GM13976 (cell line): ENCODE measurements at places on chromosomes 3 and 15.

- DNase-seq, result peak; percentile 57
Observed at GRCh38 chr3:10417847-10418246, 87.5 kb downstream of the ATP2B2 start.

DNA sequence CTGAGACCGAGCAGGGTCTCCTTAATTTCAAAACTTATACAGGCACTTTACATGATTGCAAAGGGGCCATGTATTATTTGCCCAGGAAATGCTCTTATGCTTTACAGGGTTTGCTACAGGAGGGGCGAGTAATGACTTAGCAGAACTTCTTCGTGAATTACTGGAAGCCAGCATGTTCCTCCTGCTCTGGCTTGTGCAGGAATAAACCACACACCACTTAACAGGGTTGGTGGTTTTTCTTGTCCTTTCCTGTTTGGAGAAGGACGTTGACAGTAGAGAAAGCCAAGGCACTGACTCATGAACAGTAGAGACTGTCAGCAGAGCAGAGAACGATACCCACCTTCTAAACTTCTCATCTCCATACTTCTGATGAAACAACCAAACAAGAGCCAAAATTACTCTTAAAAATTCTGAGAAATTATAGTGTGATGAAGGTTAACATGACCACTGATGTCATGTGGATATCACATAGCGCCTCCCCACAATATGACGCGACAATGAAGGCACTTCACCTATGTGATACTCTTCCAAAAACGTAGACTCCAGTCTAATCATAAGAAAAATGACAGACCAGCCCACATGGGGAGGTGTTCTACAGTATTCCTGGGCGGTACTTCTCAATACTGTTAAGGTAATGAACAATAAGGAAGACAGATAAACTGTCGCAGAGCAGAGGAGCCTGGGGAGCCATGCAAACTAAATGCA lies 24.7 kb upstream of the MCTP2 start:
- DNase-seq, result no peak

- DNase-seq, result no peak
Observed at GRCh38 chr3:94221829-94222228, 159.0 kb downstream of the NSUN3 start.

DNA sequence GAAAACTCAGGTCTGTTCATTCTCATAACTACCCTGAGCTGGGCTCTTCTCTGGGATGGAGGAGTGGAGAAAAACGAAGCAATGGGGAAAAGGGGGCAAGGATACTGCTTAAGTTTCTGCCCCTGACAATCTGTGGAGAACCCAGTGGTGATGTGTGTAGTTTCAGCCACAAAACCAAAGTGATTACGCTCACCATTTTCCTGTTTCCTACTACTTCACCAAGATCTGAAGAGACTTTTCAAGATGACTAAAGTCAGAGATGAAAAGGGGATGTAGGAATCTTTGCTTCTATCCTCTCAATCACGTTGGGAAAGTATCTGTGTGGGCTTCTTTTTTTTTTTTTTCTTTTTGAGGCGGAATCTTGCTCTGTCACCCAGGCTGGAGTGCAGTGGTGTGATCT lies 8.3 kb upstream of the UBE2E1 start:
- peak; percentile 40 for DNase-seq

- peak; percentile 32 for DNase-seq
Observed at GRCh38 chr3:23055733-23056376, 147.3 kb upstream of the UBE2E2 start.

GRCh38 chr15:41544650-41545015 lies 576 bp upstream of the RPAP1 start:
- no peak for DNase-seq

GRCh38 chr3:38828681-38829080 lies 12.7 kb upstream of the SCN10A start:
- DNase-seq, result no peak

DNA sequence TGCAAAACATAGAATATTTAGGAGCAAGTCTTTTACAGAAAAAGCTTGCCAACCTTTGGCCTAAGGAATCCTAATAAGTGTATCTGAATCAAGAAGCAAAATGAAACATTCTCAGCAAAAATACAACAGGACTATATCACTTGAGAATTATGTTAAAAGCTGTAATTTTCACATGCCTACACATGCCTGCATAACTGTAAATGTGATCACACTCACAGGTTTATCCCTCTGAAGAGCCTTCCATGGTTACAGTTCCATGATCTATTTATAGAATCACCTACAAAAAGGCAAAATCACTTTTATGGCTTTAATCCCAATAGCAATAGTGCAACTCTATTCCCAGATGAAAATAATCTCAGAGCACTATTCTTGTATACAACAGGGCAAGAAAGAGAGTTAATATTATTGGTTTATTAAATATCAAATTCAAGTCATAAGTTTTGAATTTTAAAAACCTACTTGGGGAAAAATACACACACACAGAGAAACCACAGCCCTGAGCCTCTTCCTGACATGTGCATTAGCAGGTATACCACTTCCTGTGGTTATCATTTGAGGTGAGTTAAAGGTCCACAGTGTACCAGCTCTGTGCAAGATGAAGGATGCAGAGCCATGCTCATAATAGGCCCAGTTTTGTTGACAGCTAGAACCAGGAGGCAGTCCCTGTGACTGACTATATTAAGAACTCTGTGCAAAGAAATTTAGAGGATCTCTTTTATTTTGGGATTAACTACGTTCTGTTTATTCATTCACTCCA lies 252.5 kb upstream of the TGFBR2 start:
- no peak for DNase-seq

DNA sequence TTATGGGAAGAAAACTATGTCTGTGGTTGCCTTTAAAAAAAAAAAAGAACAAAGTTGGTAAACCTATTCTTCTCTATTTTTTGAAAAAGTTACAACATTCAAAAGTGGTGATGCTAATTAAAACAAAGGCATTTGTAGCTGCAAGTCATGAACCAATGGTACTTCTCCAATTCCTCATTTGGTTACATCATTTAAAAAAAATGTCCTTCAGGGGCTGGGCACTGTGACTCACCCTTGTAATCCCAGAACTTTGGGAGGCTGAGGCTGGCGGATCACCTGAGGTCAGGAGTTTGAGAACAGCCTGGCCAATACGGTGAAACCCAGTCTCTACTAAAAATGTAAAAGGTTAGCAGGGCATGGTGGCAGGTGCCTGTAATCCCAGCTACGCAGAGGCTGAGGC lies 574.6 kb downstream of the VGLL3 start:
- no peak for DNase-seq

- no peak for DNase-seq
Observed at GRCh38 chr15:61820951-61821350, 239.3 kb downstream of the VPS13C start.

DNA sequence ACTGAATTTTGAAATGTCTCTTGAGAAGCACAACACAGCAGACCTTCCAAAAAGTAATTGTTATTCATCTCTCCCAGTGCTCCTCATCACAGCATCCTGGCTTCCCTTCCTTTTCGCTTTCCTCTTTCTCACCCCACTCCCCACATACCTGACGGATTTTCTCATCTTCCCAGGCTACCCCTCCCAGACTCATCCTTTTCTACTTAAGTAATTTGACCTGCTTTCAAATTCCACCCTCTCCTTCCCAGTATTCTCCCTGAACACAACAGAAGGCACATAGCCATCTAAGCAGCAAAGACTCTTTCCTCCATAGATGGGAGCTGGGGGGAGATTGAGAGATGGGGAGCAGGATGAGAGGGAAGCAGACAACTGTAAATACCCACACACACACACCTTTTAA lies 187.1 kb upstream of the STT3B start:
- DNase-seq, result no peak

DNA sequence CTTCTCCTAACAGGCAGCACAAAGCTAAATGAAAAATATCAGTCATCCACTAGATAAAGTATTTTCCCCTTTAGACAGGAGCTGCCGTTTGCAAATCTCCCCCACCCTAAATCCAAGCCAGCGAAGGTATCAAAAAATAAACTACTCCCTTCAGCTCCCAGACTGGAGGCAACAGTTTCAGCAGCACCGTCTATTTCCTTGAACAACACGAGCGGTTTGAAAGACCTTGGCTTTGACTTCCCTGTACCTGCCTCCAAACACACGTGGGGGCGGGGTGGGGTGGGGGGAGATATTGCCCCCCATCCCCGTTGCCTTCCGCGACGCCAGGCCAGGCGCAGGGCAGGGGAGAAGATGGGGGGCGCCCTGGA lies 832 bp upstream of the CACNA1D start:
- no peak for DNase-seq

GRCh38 chr15:78359041-78359808 lies 19.1 kb downstream of the CRABP1 start:
- DNase-seq, result no peak

GRCh38 chr3:93989241-93989640 lies 9.3 kb downstream of the ARL13B start:
- DNase-seq, result no peak

DNA sequence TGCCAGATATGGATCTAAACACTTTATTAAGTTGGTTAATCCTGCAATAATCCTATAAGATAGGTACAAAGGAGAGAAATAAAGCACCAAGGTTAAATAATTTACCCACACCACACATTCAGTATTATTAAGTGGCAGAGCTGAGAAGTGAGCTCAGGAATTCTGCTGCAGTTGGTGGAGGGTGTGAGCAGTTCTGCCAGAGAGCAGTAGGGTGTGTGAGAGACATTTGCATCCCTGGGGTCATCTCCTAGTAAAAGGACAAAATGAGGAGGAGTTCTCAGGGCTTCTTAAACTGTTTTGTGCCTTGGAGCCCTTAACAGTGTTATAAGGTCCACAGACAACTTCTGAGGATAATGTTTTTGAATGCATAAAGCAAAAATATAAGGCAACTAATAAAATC lies 484.5 kb downstream of the TAFA4 start:
- no peak for DNase-seq

- no peak for DNase-seq
Observed at GRCh38 chr3:4528819-4529600, 35.9 kb downstream of the ITPR1 start.

DNA sequence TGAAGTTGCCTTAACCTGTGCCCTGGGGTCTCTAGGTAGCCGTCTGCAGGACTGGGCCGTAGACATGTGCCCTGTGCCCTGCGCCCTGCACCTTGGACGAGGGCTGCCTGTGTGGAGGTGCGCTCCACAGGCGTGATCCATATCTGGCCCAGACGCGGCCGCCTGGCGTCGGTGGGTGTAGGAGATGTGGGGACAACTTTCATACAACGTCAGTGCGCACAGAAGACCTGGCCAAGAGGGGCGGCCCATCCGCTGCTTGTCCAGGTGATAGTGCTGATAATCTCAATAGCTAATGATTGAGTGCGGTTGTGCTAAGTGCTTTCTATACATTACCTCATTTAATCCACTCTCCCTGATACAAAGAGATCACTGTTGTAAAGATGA lies 665 bp upstream of the RASGRP1 start:
- peak; percentile 24 for DNase-seq

- no peak for DNase-seq
Observed at GRCh38 chr3:73926360-73927202, 301.8 kb upstream of the PDZRN3 start.

GRCh38 chr3:64956711-64957325 lies 269.0 kb upstream of the ADAMTS9 start:
- no peak for DNase-seq

- no peak for DNase-seq
Observed at GRCh38 chr3:182755712-182756111, 37.6 kb upstream of the ATP11B start.

DNA sequence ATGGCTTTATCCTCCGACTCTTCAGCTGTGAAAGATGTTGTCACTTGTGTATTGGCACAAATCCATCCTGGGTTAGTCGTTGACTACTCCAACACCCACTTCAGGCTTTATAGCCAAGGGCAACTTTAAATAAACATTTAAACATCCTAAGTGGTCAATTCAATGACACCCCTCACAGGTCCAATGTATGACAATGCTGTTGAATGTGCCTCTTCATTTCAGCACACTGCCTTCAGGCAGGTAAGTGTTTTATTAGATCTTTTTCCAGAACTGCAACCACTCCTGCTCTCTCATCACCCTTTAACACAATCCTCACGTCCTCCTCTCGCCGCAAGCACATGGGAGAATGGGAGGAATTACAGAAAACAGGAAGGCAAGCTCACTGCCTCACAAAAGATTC lies 30.3 kb downstream of the IL12A start:
- DNase-seq, result no peak

GRCh38 chr15:100429116-100429728 lies 87.4 kb upstream of the ADAMTS17 start:
- no peak for DNase-seq

GRCh38 chr3:76438971-76439370 lies 600.9 kb upstream of the ROBO2 start:
- no peak for DNase-seq

DNA sequence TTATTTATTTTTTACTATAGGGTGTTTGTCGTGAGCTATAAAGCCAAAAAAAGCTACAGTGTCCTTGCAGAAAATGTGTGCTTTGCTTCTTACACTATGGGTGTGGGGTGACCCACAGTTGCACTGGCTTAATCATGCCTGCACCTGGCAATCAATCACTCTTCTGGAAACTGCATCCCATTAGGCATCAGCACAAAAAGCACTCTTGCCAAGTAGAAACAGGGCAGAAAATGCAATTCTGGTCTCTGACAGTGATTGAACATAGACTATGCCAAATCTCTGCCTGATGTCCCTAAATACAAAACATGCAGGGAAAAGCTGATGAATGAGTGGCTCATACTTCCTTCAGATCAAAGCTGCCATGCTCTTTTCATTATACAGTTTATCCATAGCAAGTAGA lies 30.4 kb upstream of the PLAAT1 start:
- no peak for DNase-seq

- no peak for DNase-seq
Observed at GRCh38 chr15:78415284-78415683, 22.7 kb upstream of the IREB2 start.

DNA sequence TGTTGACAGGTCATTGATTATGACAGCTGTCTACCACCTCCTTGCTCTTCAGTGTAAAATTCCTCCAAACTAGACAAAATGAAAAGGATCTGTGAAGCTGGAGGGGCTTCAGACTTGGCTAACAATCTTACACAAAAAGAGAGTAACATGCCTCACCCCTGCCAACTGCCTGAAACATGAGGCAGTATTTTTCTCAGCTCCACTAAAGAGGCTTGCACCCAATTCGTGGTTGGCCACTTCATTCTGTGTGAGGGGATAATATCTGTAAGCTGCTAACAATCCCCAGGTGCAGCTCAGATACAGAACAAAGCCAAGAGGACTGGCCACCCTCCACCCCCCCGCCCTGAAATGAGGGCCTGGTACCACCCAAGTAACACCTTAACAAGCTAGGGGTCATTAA lies 2.8 kb downstream of the MB21D2 start:
- no peak for DNase-seq

DNA sequence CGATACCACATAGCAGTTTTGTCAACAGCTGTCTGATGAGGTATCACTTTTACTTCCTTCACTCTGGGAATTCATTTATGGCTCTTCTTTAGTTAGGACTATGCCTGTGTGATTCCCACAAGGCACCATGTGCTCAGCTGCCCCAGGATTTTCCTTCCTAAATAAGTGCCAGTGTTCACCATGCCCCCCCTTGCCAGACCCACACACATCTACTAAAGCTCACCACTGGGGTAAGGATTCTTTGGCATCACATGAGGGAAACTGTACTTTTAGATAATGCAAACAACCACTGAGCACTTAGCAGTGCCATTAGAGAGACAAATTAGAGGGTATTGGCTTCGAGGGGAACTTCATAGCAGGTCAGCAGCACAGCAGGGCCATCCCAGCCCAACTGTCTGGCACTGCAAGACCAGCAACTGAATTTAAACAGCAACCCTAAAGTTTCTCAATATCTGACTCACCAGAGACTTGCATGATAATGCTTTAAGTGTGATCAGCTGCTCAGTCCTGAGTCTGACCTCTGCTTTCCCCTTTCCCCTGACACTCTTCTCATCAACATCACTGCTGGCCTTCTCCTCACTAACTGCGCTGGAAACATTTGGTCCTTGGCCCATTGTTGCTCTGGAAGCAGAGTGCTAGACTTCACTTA lies 114.3 kb downstream of the STAC start:
- no peak for DNase-seq

- DNase-seq, result no peak
Observed at GRCh38 chr3:39251576-39251975, 28.3 kb downstream of the CX3CR1 start.
